ENCODE measurements at places on chromosomes 1 and 21.

DNA sequence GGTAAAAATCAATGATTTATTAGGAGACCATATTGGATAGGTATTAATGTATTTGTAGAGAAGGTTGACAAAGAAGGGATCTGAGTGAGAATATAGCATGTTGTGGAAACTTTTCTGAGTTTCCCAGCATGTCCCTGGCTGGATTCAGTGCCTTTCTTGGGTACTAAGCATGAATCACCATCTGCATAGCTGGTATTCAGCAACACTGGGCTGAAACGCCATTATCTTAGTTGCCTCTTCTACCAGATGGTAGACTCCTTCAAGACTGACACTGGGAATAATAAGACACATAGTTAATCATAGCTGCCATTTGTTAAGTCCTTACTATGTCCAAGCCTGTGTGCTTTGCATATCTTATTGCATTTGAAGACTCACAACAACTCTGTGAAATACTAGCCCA lies 45.5 kb downstream of the ATP5PF start:
- DNase-seq, result no peak

DNA sequence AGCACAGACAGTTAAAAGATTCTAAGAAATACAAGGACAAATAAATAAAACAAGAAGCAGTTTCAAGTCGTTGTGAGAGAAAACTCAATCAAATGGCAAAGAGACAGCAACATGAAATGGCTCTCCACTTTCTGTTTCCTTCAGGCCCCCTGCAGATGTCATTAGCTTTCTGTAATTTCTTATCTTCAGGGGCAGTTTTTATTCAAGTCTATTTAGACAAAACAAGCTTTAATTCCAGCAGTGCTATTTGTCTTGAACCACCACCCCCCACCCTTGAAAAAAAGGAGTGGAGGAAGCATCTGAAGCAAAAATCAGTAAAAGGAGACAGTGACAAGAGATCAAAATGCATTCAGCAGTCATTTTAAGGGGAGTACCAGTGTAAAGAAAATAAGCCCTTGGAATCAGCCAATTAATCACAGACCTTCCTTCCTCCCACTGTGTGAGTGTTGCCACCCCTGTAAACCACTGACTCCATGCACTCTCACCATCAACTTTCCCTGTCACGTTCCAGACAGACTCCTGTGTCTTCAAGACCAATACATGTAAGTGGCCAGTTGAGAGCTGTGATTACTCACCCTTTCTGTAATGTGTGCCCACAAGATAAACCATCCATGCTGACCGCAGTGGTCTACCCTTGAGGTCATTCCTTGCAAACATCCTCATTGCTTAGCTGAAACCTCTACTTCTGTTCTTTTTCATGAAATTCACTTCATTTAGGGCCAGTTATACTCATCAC lies 136.1 kb upstream of the HOOK1 start:
- no peak for DNase-seq

- DNase-seq, result no peak
Measured at GRCh38 chr1:172496678-172497077, 36.3 kb upstream of the SUCO start.

- no peak for DNase-seq
Measured at GRCh38 chr1:37858931-37859506, 373 bp downstream of the MTF1 start.

DNA sequence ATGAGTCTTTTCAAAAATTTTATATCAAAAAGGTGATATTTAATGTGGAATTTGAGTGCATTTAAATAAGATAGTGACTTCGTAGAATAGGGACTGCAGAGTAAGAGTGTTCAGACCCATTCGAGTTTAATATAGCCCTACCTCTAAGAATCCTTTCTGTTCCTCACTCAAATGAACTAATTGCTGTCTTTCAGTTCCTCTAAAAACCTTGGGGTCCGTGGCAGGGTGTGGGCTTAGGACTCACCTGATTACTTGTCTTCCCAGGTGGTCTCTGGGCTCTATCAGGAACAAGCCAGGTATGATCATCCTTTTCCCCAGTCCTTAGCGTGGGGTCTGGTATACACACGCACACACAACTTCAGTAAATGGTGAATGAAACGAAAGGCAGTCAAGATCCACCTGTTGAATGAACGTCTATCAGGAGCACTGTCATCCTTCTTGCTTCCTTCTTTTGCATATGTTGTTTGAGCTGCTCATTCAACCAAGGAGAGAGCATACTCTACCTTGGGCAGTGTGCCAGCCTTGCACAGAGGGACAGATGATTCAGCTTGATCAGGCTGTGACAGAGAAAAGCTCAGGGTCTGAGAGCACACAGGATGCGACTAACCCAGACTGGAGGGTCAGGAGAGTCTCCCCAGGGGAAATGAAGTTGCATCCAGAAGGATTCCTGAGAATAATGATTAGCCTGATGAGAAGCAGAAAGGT lies 1.2 kb upstream of the RNF11 start:
- DNase-seq, result peak; percentile 60

DNA sequence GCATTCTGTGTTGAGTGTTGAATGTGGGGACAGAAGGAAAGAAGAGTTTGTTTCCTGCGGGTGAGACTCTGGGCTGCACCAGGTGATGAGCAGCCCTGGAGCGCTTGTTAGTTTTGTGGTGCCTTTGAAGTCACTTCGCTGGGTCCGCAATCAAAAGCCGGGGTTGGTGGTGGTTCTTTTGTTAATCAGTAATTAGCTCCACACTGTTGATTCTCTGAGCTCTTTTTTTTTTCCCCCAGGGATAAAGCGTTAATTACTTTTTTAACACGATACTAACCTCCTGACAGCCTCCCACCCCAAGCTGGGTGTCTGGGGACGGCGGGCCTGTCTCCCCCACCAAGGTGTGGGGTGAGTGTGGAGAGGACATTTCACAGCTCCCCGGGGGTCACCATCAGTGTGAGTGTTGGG lies 56.6 kb downstream of the AGPAT3 start:
- peak; percentile 11 for DNase-seq

DNA sequence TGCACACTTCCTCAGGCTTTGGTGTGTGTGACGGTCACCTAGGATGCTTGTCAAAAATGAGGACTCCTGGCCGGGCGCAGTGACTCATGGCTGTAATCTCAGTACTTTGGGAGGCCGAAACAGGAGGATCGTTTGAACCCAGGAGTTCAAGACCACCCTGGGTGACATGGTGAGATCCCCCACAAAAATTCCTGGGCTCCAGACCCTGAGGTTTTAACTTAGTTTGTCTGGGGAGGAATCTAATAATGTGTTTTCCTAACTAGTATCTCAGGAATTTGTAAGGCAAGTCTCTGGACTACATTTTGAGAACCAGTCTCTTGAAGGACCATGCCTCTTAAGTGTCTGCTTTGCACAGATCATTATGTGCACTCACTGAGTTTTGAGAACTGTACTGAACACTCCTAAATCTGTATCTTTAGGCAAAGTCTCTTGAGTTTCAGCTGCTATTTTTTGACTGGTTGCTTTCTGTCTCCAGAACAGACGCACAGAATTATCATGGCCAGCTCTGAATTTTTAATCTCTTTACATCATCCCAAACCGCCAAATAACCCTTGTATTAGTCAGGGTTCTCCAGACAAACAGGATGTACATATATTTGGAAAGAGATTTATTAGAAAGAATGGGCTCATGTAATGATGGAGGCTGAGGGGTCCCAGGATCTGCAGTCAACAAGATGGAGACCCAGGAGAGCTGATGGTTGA lies 45.5 kb upstream of the VANGL1 start:
- DNase-seq, result no peak

DNA sequence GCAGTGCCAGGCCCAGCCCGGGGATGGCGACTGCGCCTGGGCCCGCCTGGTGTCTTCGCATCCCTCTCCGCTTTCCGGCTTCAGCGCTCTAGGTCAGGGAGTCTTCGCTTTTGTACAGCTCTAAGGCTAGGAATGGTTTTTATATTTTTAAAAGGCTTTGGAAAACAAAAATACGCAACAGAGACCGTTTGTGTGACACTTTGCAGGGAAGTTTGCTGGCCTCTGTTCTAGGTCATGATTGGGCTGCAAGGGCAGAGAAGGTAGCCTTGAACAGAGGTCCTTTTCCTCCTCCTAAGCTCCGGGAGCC lies 719 bp downstream of the SOD1 start:
- DNase-seq, result no peak

DNA sequence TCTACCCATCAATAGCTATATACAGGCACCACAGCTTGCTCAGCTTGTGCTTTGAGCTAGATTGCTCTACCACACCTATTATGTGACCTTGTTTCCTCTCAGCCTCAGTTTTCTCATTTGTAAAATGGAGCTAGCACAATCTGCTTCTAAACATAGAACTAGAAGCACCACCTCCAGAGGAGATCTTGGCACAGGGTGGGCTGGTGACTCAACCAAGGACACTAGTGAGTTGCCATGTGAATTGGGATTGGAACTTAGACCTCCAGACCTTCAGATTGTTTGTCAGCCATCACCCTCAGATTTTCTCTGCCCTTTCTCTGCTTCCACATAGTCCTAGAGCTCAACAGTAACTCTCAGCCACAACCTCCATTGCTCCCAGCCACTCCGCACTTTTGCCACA lies 3.0 kb upstream of the MACO1 start:
- DNase-seq, result no peak

GRCh38 chr1:33314416-33314815 lies 6.5 kb downstream of the A3GALT2 start:
- no peak for DNase-seq

- no peak for DNase-seq
Measured at GRCh38 chr21:46098303-46099141, 610 bp downstream of the COL6A2 start.

GRCh38 chr1:163347106-163347505 lies 25.4 kb downstream of the NUF2 start:
- no peak for DNase-seq

GRCh38 chr1:21324368-21325141 lies 34.3 kb upstream of the ECE1 start:
- DNase-seq, result no peak

Measured in NCI-H2081 treated with DMSO at 0.1 percent for 48 hours (cell line).